EH (cell line): ENCODE measurements at places on chromosomes 11 and 22.
A peak's percentile ranks its signal among the peaks of the same experiment; 100 is the strongest.

DNA sequence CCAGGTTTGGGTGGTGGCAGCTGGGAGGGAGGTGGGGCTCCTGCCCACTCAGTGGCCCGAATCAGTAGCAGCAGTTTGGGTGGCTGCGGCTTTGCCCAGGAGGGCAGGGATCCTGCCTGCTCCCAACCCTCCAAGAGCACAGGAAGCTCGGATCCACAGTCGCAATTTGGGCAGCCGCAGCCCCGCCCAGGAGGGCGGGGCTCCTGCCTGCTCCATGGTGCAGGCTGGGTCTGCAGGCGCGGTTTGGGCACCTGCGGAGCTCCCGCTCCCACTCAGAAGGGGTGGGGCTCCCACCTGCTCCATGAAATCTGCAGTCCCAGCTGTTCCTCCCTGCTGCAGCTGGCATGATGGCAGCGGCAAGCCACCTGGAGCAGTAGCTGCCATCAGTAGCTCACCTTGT lies 38.1 kb upstream of the CALCB start:
- DNase-seq = no peak

- DNase-seq = no peak
Observed at GRCh38 chr11:6629892-6630631, 10.8 kb upstream of the TPP1 start.

DNA sequence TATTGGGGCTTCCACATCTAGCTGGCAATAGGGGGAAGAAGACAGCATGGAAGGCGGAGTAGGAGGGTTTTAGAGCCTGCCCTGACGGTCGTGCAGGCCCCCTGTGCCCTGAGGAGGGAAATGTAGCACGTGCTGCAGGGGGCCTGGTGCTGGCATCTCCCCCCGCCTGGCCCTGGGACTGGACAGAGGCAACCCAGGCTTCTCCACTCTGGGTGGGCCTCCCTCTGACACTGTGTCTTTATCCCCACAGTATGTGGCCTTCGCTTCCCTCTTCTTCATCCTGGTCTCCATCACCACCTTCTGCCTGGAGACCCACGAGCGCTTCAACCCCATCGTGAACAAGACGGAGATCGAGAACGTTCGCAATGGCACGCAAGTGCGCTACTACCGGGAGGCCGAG lies 36.8 kb downstream of the KCNC1 start:
- DNase-seq = no peak

GRCh38 chr11:70790671-70791300 lies 392.5 kb downstream of the CTTN start:
- DNase-seq = no peak

DNA sequence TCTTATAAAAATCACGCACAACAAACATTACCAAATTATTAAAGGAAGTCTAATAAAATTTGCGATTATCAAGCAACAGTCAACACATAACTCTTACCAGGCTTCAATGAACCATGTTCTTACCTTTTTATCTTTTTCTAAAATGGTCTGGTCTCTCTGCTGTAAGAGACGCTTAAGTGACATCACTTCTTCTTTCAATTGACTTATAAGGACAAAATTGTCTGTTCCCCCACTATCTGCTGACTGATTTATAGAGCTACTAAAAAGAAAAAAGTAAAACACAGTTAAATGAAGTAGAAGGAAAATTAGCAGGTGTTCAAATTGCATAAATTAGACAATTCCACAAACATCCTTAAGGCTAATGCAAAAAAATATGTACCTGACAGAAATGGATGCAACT lies 10.9 kb downstream of the FAM76B start:
- DNase-seq = no peak

- DNase-seq = peak; percentile 39
Observed at GRCh38 chr11:6864438-6864837, 1.6 kb downstream of the OR10A2 start.

- no peak for DNase-seq
Observed at GRCh38 chr11:61482513-61482912, 26.0 kb upstream of the LRRC10B start.

DNA sequence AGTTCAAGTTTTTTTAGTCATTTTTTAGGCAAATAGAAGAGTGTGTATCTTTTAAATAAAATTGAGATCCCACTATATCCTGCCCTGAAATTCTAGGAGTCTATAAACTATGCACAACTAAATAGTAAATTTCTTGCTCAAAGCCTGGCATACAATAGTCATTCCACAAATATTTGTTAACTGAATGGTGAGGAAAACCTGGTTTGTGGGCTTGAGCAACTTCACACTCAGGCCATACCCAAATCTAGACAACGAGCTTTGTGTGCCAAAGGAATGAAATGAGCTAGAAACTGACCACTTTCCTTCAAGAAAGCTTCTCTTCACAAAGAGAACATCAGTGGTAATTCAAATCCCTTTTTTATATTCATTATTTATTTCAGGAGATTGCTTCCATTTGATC lies 39.6 kb upstream of the AMOTL1 start:
- DNase-seq = peak; percentile 62

DNA sequence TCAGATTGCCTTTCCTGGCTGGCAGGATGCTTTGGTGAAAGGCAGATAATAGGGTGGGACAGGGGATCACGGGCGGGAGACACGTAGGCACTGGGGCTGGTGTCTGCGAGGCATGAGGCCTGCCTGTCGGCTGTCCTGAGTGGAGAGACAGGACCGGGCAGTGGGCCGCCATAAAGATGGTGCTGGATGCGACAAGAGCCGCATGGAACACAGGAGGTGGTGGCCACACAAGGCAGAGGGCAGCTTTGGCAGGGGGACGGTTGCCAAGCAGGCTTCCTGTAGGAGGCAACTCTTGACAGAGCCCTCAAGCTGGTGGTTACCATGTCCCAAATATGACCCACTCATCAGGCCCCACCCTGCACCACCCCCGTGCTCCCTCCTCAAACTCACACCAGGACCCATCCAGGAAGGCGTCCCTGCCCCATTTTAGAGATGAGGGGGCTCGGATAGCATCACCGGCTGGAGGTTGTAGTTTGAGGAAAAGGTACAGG lies 4.9 kb upstream of the PPARA start:
- DNase-seq = no peak

DNA sequence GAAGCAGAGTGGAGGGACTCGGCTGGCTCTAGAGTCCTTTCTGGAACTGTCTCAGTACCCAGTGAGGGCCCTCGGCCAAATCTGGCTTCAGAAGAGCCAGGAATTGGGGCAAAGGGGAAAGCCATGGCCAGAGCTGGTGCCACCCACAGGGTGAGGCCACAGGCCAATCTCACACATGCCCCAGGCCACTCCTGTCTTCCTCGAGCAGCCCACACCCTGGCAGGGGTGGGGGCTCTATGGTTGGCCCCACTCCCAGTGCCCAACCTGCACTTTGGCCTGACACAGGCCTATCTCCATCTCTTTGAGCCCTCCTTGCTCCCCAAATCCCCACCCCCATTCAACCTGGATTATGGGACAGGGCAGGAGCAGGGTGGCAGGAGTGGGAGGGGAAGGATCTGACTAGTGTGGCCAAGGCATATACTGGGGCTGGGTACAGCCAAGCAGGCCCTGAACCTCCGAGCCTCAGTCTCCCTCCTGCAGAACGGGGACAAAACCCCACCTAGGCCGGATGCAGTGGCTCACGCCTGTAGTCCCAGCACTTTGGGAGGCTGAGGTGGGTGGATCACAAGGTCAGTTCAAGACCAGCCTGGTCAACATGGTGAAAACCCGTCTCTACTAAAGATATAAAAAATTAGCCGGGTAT lies 6.9 kb downstream of the TST start:
- DNase-seq = no peak

DNA sequence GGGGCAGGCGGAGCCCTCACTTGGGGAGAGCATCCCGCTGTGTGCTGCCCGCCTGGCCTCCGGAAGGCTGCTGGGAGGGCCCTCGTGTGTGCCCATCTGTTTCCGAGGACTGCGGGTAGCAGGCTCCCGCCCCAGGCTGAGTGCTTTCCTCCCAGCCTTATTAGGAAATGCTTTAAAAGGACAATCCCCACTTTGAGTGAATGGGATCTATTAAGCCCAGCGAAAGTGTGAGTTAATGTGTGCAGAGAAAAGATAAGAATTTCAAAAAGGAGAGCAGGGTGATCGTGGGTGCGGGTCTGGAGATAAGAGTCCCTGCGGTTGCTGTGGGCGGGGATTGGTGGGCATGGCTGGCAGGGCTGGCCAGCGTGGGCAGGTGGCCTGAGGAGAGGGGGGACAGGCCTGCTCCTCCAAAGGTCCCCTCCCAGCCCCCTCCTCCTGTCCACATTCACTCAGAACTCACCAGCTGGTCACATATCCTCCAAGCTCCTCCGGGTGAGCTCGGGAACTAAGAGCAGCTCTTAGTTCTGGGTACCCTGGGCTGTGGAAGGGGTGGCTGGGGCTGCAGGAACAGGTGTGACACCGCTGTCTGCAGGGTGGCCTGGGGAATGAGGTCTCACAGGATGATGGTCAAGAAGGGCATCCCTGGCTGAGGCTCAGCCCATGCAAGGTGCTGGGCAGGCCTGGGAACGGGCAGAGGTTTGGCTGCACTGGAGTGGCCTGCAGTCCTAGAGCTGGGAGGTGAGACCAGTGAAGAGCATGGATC lies 1260.3 kb downstream of the BRD1 start:
- no peak for DNase-seq

GRCh38 chr22:35318346-35319215 lies 18.9 kb downstream of the TOM1 start:
- DNase-seq = no peak

GRCh38 chr22:19705181-19705934 lies 8.9 kb upstream of the SEPTIN5 start:
- DNase-seq = no peak

DNA sequence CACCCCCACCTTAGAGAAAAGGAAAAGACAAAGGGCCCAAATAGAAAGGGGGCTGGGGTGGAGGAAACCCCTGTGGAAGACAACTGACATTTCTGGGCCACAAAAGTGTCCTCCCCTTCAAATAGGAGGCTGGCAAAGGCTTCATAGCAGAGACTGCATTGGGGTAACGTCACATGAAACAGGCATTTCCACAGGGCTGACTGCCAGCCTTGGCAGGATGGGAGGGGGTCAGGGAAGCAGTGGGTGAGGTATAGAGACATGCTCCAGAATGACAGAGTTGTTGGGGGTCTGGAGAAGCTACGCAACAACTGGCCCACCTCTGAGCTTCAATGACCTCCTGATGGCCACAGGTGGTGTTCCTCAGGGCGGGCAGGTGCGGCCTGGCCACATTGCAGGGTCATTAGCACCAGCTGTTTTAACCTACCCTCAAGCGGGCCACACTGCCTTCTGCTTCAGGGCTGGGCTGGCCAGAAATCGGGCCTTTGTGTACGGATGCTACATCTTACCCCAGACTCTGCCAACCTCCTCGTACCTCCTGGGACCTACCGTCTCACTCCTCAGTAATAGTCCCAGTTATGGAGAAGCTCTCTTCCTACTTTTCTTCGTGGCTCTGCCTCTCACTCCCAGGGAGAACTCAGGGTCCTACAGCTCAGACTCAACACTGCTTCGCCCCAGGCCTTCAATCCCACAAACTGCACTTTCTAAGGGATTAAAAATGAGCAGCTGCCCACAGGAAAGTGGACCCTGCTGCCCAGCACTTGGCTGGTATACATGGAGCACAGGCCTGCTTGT lies 160.0 kb upstream of the NCAM1 start:
- no peak for DNase-seq

DNA sequence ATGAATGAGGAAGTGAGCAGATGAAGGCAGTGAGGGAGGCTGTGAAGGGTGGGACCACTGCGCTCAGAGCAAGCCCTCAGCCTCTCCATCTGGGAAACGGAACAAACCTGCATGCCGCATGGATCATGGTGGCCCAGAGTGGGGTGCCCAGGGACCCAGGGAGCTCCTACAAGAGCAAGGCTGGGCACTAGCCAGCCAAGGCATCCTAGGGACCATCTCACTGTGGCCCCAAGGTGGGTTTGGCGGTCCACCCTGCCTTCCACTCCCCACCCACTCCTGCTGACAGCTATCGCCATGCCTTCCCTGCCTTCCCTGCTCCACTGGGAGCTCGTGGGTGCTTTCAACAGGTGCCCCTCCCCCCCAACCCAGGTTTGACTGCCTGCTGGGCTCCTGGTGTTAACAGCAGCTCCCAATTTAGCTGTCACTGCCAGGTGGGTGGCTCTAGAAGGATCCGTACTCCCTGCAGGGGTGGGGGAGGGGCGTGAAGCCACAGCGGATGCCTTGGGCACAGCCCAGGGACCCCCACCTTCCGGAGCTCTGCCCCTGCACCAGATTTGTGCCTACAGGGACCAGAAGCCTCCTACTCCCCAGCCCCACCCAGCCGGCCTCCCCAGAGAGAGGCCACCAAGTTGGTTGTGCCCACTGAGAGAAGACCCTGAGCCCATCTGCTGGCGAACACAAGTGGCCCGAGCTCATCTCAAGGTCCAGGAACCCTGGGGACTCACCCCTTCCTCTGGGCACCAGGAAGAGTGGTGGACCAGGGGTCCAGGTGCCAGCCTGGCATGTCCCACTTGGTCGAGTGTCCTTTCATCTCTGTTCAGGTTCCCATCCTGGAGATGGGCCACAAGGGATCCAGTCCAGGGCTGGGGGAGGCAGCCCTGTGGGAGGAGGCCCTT lies 29.7 kb upstream of the PRODH start:
- DNase-seq = no peak

DNA sequence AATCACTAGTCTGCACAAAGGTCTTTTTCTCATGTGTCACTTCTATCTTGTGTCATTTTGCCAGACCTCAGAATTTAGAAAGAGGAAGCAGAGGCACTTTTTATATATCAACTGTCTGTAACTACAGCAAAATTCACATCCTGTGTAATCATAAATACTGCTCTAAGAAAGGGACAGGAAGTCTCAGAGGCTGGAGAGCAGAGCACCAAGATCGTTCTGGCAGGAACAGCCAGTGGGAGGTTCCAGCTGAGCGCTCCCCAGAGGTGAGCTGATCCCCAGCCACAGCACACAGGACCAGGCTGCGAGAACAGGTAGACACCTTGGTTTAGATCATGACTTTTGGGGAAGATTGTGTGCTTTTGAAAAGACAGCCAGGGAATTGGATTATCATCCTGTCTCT lies at the start of gene MS4A7:
Gene MS4A7, plus strand, starts transcription at position 179 of the 400 bp plus-strand sequence. CDS start 4,610 bp downstream, outside the sequence.
- DNase-seq = no peak

- no peak for DNase-seq
Observed at GRCh38 chr11:29962243-29962642, 54.6 kb downstream of the KCNA4 start.

DNA sequence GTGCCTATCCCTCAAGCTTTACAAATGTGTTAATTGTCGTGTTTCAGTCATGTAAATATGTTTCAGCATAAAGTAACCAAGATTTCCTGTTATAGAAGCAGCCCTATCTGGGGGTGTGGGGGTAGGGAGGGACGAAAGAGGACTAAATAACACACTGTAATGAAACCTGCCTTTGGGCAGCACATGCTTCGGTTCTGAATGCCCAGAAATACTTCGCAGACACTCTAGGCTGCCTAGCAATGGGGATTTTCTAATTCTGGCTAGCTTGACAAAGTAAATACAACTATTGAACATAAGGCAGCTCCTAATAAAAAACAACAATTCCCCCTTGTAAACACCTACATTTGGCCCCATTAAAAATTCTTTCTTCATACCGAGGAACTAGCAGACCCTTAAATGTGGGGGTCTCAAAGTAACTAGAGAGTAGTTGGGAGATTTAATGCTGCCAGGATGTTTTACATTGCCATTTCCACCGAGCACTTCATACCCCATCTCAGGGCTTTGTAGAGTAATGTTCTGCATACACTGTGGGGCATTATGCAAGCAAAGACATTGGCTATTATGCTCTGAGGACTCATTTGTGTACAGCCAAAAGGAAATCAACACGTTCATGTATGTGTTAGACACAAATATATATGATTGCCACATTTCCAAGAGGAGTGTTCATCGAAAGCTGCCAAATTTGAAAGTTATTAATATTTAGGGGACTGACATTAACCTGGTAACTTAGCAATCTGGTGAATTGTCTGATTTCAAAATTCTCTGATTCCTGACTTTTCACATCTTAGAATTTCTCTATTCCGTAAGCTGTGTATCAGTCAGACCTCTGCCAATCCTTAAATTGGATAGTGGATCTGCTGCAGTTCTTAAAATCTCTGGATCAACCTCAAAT lies 42.1 kb downstream of the PAX6 start:
- no peak for DNase-seq
